T-cell (primary cell): ENCODE measurements at places on chromosomes 7 and 10. TPM values are rescaled to one million over a fixed set of nuclear protein-coding genes. Genes with fewer than 3 reads are reported as not detected.

The C10orf67 gene
- total RNA-seq: not detected

DNA sequence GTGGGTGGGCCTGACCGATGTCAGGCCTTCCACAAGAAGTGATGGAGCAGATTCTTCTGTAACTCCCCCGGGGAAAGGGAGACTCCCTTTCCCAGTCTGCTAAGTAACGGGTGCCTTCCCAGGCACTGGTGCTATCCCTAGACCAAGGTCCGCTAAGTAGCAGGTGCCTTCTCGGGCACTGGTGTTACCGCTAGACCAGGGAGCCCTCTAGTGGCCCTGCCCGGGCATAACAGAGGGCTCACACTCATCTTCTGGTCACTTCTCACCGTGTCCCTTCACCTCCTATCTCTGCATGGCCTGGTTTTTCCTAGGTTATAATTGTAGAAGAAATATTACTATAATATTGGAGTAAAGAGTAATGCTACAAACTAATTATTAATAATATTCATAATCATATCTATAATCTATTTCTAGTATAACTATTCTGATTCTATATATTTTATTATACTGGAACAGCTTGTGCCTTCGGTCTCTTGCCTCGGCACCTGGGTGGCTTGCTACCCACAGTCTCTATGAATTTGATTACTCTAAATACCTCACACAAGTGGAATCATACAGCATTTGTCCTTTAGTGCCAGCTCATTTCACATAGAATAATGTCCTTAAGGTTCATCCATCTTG lies 1378.7 kb downstream of the XPNPEP1 start:
- H3K36me3 ChIP-seq: no peaks in the 10 kb centered on the region
- H3K4me3 ChIP-seq: no peak overlapping the region
- no peaks in the 10 kb centered on the region for H3K27me3 ChIP-seq
- no peak for DNase-seq
- no peaks in the 10 kb centered on the region for H3K4me1 ChIP-seq

DNA sequence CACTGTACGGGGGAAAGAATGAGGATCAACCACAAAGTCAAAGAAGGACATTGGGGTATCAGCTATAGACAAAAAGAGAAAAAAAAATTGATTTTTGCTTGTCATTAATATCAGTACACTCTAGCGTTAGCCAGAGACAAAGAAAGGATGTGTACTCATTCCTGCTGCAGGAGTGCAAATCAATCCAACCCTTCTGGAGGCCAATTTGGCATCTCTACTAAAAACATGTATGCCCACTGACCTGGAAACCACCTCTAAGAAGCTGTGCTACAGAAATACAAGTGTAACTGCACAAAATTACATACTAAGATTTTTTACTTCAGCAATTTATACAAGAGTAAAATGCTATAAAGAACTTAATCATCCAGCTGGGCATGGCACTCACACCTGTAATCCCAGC lies 13.6 kb downstream of the NSMCE4A start:
- no peak overlapping the region for H3K4me3 ChIP-seq
- no peaks in the 10 kb centered on the region for H3K4me1 ChIP-seq
- DNase-seq: no peak
- no peaks in the 10 kb centered on the region for H3K36me3 ChIP-seq

DNA sequence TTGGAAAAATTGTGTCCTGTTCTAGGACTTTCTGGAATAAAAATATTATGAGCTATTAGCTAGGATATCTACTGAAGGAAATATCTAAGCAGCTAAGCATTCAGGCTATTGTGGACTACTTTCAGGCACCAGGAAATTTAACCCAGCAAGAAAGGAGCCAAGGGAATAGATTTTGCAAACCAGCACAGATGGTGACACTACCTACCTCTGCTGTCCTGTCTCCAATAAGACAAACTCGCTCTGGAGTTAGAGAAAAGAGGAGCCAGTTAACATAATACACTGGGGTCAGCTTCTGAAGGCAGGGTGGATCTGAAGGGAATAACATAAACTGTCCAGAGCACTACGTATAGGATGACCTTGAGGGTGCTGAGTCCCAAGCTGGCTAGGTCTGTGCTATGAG lies 223.7 kb upstream of the PRSS58 start:
- DNase-seq: no peak
- peak overlapping the region; percentile 78 for H3K27ac ChIP-seq
- H3K4me1 ChIP-seq: peaks cover 49% of the 10 kb centered on the region

- peaks cover 11% of the 10 kb centered on the region for H3K4me1 ChIP-seq
- H3K27me3 ChIP-seq: no peaks in the 10 kb centered on the region
- peak overlapping the region; percentile 93 for H3K4me3 ChIP-seq
- peaks cover 9% of the 10 kb centered on the region for H3K36me3 ChIP-seq
- peak overlapping the region; percentile 95 for H3K27ac ChIP-seq
- DNase-seq: no peak
Observed at GRCh38 chr10:18650404-18650997, 886 bp downstream of the NSUN6 start.
